AG20443 (cell line): ENCODE measurements at places on chromosomes 13 and 19.

DNA sequence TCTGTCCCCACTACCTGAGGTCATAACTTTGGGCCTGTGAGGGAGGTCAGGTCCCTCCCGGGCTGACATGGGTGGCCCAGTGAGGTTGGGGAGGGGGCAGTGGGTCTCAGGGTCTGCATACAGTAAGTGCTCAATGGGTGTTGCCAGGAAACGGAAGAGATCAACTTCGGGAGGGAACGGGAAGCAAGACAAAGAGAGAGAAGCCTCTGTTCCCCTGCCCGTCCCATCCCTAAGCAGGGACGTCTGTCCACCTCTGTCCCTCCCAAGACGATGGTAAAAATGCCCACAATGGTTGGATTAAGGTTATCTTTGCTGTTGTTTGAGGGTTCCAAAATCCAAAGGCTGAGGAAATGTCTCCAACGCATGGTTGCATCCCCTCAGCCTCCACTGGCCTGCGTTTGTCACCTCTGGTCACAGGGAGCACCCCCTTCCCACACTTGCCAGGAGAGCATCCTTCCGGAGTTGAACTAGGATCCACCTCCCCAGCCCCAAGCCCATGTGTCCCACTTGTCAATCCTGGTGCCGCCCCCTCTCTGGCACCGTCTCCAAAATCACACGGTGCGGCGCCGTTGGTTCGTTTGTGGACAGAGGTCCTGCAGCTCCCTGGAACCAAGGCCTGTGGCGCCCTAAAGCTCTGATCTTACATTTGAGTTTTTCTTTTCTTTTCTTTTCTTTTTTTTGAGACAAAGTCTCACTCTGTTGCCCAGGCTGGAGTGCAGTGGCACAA lies 774 bp upstream of the HOMER3 start:
- DNase-seq = no peak

DNA sequence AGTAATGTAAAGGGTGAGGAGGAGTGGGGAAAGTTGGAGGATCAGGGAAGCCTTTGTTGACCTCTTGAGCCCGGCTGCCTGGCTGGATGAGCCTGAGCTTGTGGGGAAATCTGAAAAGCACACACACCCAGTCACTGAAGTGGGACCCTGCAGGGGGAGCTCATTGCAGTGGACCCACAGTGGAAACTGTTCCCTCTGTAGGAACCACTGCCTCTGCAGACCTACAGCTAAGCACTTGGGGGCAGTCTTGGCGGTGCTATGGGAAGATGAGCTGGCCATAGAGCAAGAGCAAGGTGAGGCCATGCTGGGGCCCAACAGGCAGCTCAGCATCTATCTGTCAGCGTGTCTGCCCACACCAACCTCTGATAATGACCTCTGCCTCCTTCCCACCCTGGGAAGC lies 294.8 kb downstream of the TSHZ3 start:
- DNase-seq = peak; percentile 74

- DNase-seq = no peak
Measured at GRCh38 chr13:112056284-112056727, 10.6 kb upstream of the SOX1 start.

- no peak for DNase-seq
Measured at GRCh38 chr19:31075146-31075655, 274.0 kb downstream of the TSHZ3 start.

DNA sequence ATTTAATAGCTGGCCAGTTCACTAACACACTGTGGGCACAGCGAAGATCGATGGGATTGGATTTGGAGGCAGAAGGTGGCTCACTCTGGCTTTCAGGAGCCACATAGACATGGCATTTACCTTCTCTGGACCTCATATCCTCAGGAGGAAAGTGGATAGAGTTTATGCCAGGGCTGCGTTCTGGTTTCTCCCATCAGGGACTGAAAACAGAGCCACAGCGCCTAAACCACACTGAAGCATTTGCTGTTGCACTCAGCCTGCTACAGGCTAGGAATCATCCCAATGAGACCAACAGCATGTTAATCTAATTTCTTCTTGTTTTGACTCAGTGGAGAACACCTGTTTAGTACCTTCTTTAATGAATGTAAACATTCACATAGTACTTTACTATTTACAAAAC lies 1.6 kb downstream of the CYSLTR2 start:
- DNase-seq = no peak

DNA sequence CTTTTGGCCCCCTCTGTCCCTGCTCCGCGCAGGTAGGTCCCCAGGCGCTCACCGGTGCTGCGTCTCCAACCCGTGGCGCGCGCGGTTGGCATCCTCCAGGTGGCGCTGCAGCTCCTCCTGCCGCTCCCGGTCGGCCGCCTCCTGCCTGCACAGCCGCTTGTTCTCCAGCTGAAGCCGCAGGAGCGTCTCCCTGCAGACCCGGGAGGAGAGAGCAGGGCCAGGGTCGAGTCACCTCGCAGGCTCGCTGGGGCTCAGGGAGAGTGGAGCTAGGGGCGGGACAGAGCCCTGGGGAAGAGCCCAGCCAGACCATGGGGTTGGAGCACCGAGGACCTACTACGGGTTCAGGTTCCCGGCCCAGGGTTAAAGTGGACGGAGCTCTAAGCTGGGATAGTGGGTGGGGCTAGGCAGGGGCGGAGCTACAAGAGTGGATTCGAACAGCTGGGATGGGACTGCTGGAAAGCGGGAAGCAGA lies 9.3 kb downstream of the HOOK2 start:
- peak; percentile 89 for DNase-seq

- no peak for DNase-seq
Measured at GRCh38 chr19:41239363-41239762, 20.3 kb downstream of the AXL start.

- peak; percentile 65 for DNase-seq
Measured at GRCh38 chr19:3319643-3320353, 46.6 kb upstream of the NFIC start.

DNA sequence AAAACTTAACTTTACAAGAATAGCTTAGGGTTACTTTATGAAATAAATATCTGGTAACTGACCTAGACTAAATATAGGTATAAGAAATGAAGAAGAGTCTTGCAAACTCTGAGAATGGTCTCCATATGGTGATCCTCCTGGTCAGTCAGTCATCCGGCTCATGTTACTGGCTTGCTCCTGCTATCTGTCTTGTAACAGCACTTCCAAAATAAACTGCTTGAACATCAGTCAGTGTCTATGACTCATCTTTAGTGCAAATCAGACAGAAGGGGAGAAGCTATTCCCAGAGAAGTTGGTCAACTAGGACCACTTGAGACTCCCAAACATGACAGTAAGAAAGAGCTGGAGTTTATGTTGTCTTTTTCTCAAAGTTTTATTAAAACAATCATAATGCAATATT lies 1550.9 kb downstream of the PCDH9 start:
- DNase-seq = no peak

GRCh38 chr13:109776575-109776974 lies 9.8 kb downstream of the IRS2 start:
- DNase-seq = no peak

DNA sequence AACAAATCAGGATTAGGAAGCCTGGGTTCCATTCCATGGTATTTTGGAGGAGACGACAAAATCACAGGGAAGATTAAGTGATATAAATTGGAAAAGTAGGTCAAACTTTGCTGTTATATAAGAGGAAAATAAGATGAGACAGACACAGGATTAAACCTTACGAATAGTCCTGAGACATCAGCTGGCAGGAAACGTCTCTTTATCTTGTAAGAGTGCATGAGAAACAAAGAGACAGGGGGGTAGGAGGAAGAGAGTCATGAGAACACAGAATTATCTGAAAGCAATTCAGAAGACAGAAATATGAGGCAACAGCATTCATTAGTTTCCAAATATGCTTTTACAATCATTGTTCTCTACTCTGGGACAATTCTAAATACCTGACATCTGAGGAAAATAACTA lies 310.6 kb upstream of the MIR17HG start:
- no peak for DNase-seq

DNA sequence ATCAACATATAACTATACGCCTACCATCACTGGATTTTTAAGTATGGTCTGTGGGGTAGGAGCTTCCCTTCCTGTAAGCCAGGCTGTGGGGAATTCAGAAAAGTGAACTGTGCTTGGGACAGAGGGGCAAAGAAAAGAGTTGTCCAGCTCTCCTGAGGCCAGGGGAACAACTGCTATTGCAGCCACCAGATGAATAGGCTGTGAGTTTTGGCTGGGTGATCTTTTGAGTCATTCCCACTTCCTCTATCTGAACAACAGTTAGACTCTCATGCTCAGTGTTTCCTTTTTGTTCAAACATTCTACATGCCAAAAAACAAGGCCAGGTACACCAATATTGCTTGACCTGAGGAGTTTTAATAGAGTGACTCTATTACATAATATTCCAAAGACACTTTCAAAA lies 426.2 kb upstream of the DACH1 start:
- no peak for DNase-seq

- no peak for DNase-seq
Measured at GRCh38 chr19:4108767-4109625, 14.9 kb downstream of the MAP2K2 start.

DNA sequence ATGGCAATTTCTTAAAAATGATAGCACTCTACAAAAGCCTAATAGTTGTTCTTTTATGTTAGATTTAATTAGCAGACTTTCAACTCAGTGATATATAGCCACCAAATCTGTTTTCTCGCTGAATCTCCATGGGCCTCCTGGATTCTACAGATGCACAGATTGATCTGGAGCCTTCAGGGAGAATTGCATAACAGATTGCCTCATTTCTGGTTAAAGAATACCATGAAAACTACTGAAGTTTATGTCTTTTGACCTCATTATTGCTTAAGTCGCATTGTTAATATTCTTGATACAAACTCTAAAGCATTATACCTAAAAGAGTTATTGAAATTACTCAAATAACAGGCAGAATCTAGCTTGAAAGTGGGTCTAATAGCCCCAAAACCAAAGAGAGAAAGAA lies 53.7 kb upstream of the PRR20A start:
- no peak for DNase-seq

- no peak for DNase-seq
Measured at GRCh38 chr13:98525456-98526181, 51.3 kb downstream of the STK24 start.

DNA sequence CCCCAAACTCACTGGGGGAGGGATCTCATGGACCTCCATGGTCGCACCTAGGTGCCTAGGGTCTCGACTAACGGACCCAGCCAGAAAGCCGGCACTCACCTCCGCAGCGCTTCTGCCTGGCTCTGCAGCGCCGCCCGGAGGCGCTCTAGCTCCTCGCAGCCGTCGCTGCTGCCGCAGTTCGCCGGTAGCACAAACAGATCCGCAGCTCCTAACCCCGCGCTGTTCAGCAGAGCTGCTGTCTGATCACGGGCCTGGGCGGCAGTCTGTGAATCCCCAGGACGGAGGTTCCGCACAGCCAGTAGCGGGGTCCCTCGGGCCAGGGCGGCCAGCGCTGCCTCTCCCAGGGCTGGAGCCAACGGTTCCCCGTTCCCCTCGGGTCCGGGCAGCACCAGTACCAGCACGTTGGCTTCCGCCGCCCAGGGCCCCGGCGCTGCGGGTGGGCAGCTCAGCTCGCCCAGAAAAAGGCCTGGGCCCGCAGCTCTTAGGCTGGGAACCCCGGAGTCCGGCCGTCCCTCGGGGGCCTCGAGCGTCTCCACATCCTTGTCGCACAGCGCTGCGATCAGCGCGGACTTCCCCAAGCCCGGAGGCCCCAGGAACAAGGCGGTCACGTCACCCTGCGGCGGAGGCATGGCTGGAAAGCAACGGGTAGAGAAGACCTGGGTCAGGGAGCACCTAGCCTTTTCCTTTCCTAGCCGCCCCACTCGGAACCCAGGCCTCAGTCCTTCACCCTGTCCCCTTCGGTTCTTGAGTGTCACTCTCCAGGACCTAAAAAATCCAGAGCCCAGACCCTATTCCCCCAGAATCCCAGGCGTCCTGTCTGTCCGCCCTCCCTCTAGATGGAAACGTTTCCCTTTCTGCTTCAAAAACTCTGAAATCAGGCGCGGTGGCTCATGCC lies 977 bp downstream of the IRGQ start:
- peak; percentile 67 for DNase-seq

GRCh38 chr13:26348966-26349365 lies 95.0 kb downstream of the CDK8 start:
- no peak for DNase-seq

- DNase-seq = peak; percentile 7
Measured at GRCh38 chr13:85693889-85694511, 105.2 kb downstream of the SLITRK6 start.

DNA sequence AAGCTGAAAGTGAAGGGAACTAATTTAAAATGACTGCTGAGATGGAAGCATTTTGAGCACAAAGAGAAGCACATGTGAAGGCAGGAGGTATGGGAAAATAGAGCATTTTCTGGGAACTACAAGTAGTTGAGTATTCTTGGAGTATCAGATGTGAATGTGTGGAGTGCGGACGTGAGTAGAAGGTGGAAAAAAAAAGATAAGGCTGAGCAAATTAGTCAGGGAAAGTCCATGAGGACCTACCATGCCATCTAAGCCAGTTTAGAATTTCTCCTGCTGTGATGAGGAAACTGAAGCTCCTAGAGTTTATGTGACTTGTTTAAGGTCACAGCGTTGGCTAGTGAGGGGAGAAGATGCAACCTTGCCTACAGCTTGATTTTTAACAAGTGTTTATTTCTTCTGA lies 578.1 kb upstream of the MIR17HG start:
- no peak for DNase-seq

DNA sequence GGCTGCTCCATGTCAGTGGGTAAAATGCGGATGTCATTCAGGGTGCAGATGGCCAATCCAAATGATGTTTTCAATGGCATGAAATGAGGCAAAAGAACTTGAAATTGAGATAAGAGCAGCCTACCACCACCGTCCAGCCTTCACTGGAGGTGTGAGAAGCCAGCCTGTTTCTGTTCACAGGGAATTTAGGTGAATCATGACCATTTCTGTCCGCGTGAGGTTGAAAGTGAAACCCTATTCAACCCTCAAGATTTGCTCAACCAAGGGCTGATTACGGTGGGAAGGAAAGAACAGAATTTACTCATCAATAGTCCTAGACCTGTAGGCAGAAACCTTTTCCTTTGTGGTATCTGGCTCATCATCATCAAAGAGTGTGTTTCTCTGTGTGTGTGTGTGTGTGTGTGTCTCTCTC lies 370.7 kb downstream of the COG6 start:
- no peak for DNase-seq

DNA sequence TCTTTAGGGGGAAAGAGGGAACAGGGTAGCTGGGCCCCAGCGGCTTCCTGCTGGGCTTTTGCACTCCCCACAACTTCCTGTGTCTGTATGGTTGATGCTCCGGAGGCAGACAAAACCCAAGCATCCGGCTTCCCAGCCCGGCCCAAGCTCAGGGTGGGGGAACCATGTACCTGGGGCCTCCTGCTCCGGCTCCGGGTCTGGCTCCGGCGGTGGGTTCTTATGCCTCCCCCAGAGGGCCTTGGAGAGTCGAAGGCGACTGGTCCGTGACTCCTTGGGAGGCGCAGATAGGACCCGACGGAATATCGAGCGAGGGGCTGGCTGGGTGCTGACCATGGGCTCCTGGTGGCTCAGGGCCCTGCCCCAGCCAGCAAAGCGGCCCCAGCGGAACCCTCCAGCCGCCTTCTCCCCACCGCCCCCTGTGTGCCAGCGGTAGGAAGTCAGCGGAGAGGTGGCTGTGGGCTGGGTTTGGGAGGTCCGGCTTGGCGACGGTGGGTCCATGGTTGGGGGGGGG lies 428 bp downstream of the RASAL3 start:
- no peak for DNase-seq

GRCh38 chr13:95235199-95235756 lies 66.0 kb downstream of the ABCC4 start:
- no peak for DNase-seq

GRCh38 chr13:79360095-79360494 lies 46.0 kb downstream of the RBM26 start:
- no peak for DNase-seq

GRCh38 chr19:40747536-40747935 lies 2.7 kb downstream of the ACTMAP start:
- DNase-seq = no peak
